ENCODE measurements at places on chromosomes 16 and 17.

- peak; percentile 92 for DNase-seq
Observed at GRCh38 chr17:37358098-37358829, 17.5 kb upstream of the C17orf78 start.

GRCh38 chr16:48201515-48202201 lies 42.4 kb upstream of the LONP2 start:
- no peak for DNase-seq

DNA sequence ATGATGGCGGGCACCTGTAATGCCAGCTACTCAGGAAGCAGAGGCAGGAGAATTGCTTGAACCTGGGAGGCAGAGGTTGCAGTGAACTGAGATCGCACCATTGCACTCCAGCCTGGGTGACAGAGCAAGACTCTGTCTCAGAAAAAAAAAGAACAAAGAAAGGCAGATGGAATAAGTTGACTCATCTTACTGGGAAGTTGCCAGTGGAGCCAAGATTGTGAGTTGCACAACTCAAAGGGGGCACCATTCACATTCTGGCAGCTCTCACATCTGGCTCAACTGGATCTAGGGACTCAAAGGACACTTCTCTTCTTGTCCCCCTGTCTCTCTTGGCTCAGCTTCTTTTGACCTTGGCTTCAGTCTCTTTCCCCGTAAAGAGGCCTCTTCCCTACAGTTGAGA lies 53.7 kb upstream of the ETV4 start:
- DNase-seq = no peak

- DNase-seq = no peak
Observed at GRCh38 chr17:39838784-39839183, 25.3 kb downstream of the IKZF3 start.

DNA sequence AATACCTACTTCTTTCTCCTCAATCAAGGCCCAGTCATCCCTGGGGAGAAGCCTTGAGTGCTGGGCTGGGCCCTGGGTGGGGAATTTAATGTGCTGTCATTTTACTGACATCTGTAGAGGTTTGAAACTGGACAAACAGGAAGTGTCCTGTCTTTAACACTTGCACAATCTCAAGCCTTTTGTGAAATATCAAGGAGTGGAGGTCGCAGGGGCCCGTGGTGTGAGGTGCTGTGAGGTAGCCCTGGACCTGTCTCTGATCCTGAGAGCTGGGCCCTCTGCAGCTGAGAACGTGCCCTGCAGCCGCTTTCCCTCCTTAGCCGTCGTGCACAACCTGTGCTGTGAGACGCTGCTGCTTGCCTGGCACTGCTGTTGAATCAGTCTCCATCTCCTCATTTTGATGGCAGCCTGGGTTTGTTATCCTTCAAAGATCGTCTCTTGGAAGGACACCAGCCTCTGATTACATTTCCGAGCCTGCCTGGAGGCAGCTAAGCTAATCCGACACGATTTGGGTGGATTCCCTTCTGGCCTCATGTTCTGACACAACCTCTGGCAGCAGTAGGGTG lies 29.9 kb downstream of the SMARCE1 start:
- peak; percentile 92 for DNase-seq

- no peak for DNase-seq
Observed at GRCh38 chr17:67950945-67951344, 45.3 kb downstream of the C17orf58 start.

DNA sequence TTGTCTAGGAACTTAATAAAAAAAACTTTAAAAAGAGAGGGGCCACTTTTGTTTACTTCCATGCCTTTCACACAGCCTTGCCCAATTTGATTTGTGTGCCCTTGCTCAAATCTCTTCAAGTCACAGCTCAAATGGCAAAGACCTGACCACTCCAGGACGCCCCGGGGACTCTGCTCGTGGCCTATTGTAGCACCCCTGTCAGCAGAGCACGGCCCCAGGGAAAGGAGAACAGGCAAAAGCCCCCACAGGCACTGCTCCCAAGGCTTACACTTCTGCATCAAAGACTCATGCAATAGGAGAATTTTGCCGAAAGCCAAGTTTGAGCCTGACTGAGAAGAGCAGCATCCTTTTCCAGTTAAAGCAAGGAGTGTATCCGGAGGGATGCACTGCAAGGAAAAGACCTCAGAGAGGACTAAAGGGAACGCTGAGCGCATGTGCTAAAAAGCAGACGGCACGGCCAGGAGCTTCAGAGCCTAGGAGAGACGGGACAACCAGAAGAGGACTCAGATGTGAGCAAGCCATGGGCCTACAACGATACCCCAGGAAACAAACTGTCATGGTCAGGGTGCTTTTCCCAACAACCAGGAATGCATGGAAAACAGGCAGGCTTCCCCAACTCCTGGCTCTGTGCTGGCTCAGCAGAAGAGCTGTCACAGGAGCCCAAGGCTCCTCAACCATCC lies 8.2 kb downstream of the CREBBP start:
- no peak for DNase-seq

DNA sequence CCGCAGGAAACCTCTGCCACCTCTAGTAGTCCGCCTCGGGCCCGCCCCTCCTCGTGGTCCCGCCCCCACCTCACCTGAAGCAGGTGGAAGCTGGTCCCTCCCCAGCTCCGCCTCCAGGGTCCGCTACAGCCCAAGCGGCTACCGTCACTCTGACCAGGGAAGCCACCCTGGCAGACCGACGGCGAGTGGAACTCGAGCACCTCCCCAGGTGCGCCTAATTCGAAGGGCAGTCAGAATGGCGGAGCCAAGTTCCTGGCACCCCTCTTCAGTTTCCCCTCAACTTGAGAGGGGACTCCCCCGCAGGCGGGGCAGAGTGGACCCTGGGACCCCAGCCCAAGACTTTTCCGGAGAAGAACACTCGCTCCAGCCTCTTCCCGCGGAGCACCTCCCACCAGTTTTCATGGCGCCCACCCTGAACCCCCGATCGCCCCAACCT lies 507 bp downstream of the FHOD1 start:
- no peak for DNase-seq

DNA sequence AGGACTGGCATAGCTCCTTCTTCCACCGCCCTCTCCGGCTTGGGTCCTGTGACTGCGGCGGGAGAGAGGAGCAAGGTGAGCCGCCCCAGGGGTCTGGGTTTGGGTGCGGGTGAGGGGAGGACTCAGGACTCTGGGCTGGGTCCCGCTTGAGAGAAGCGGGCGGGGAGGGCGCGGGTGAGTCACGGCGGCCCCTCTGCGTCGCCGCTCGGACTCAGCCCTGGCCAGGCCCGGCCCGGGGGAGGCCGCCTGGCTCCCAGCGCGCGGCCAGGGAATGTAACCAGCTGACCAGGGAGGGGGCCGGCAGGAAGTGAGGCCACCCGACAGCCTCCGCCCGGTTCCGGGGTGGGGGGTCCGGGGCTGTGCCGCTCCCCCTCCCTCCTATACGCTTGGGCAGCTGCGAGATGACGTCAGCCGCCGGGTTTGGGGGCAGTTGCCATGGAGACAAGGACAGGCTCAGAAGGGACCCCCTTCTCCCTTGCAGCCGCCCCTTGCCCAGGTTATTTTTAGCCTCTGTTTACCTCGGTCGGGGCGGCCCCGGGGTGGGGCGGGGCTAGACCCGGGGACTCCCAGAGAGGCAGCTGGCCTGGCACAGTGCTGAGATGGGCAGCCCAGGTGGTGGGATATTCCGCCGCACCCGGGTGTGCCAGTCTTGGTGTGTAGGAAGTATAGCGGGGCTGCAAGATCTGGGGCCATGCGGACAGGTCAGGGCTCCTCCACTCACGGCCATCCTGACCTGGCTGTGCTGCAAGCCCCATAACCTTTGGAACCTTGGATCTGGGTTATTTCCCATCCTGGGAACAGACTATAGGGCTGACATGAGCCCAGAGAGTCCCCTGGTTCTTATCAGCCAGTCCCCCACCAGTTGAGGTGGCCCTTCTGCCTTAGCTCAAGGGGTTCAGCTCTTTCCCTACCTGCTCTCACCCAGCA lies 1.6 kb downstream of the RIPOR1 start:
- DNase-seq = no peak

- no peak for DNase-seq
Observed at GRCh38 chr17:28946239-28946638, 5.1 kb downstream of the PHF12 start.

GRCh38 chr17:7107012-7107754 lies 7.4 kb downstream of the ASGR2 start:
- DNase-seq = no peak

- no peak for DNase-seq
Observed at GRCh38 chr17:41734139-41734948, at the start of gene HAP1. Gene HAP1, minus strand, starts transcription at chr17:41734643. Its CDS starts 9 bp downstream, at chr17:41734634.
